T-helper 1 cell (primary cell): ENCODE measurements at places on chromosomes 5 and 9.

DNA sequence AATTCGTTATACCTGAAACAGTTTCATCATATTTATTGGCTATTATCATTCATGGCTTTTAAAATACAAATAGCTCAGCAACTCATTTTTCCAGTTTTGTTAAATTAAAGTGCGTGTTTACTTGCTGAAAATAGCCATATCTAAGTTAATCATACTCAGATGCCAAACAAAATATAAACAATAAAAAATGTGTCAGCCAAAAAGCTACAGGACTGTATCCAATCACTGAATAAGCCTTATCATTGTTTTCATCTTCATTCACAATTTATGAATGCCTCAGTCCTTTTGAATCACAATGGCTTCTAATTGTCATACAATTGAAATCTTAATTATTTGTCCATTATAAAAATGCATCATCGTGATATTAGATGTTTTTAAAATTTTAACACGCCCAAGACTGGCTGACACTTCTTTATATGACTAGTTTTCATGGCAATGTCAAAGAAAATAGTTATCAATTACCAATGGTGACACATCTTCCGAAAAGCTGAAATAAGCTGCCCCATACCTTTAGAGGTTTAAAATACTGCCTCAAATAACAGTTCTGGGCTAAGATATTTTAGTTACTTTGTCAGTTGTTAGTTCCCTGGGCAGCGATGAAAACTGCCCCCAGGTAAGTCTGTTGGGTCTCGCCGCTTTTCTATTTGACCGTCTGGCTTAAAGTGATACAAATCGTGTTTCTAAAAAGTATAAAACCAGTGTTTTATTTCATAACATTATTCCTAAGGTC, 1.8 kb downstream of the NFIB start:
- no peak for DNase-seq

DNA sequence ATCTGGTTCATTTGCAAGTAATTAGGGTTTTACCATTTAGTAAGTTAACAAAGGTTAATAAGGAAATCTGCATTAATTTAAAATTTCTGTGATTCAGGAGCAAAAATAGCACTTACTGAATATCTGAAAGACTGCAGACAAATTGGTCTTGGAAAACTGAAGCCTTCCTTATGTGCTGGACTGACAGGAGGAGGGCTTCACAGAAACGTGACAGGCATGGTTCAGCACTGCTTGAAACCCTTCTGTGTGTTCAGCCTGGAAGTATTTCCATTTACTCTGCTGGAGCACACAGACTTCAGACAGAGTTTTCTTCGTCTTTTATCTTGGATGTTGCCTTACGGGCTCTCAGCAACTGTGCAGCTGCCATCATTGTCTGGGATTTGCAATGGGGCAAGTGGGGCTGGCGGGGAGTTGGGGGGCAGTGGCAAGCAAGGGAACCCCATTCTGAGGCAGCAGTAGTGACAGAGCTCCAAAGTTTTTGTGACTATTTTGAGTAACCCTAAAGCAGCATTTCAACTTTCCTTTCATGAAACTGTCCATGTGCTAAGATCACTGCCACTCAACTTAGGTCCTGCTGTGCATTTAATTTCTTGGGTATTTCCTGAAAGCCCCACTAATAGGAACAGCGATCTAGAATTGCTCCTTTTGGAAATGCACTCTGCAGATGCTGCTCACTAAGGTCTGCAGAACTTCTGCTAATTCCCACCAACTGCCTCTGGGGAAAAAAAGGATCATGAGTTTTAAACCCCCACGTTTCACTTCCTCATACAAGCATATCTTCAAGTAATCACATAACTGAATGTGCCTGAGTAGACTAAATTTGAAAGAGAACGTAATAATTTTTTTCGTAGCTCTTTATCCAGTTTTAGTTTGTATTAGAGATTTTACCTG, 56.6 kb downstream of the KCNN2 start:
- DNase-seq: no peak

DNA sequence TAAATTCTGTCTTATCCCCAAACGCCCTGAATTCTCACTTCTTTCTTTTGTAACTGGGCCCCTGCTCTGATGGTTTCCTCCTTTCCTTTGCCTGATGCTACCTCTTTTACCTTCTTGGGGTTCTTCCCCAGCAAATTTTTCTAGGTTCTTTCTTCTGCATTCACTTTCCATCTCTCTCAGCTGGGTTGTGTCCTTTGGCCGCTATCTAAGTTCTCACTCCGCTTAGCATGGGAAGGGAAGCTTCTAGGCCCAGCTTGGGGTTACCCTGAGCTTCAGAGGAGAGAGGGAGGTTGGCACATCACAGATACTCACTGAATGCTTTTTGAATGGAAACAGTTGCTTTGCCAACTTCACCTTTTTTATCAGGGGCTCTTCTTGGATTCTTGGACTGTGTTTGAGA, 17.0 kb downstream of the PALM2AKAP2 start:
- DNase-seq: no peak

DNA sequence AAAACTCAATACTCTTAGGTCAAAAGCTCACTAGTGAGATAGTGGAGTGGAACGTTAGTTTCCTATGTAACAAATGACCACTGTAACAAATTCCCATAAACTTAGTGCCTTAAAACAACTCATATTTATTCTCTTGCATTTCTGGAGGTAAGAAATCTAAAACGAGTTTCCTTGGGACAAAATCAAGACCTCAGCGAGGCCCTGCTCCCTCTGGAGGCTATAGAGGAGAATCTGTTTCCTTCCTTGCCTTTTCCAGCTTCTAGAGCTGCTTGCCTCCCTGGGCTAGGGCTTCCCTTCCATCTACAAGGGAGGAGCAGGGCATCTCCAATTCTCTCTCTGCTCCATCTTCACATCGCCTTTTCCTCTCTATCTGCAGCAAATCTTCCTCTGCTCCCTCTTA, 32.0 kb downstream of the SEMA5A start:
- DNase-seq: no peak

DNA sequence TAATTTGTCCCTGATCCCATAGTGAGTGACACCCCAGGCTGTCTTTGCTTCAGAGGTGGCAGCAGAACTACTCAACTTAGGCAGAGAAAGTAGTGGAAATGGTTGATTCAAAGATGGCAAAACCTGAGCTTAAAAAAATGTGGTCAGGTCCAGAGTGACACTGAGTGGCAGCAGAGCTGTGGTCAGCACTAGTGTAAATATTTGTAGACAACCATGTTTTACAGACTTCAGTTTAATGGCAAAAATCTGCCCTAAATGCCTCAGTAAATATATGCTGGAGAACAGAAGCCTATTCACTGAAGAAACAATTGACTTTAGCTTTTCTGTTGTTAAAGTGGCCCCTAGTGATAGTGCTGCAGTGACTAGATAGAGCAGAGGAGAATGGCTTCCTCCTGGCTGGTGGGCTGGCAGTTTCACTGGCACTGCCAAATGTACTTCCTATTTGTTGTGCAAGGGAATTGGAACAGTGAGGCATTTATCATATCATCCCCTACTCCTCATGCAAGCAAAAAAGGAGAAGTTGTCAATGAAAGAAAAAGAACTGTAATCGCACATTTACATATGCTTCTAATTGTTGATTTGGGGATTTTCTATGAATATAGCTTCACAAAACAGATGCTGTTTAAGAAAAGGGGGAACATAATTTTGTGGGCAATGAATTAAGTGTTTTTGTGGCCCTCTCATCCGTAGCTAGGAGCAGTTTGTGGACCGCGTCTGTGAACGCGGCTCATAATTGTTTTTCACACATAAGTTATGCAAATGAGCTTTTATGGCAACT, 12.0 kb downstream of the PBX3 start:
- DNase-seq: no peak

DNA sequence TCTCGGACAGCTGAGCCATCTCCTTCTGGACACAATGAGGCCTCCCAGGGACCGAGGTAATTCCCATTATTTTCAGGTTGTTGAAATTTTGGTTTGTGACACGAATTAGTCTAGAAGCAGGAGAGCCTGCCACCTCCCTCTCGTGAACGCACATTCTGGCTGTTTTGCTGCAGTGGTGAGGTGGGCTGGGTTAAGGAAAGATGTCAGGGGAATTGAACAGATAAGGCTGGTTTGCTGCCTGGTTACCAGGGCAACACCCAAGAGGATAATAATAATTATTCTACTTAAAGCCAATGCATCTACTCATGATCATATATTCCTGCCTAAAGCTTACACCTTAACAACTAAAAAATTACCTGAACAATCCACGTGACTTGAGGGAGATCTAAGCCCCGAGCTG, 38.1 kb downstream of the DDX31 start:
- no peak for DNase-seq

DNA sequence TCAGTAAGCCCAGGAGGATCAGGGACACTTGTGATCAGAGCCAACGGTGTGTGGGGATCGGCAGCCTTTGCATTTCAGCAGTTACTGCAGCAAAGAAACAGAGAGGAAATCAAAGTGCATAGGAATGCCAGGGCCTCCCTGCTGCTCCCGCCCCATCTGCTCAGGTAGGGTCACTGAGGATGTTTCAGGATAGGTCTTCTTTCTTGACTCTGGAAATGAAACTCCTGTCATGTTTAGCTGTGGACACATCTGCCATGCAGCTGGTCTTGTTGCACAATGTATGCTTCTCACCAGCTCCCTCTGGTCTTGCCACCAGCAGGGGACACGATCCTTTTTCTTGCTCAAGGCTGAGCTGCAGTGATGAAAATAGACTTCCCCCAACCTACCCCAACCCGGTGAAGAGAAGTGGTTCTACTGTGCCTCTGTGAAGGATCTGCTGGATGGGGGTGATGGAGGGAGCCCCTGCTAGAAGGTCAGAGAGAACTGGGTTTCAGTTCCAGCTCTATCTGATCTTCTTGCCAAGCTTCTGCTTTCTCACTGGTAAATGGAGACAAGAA, 185.2 kb upstream of the KLF4 start:
- DNase-seq: no peak

DNA sequence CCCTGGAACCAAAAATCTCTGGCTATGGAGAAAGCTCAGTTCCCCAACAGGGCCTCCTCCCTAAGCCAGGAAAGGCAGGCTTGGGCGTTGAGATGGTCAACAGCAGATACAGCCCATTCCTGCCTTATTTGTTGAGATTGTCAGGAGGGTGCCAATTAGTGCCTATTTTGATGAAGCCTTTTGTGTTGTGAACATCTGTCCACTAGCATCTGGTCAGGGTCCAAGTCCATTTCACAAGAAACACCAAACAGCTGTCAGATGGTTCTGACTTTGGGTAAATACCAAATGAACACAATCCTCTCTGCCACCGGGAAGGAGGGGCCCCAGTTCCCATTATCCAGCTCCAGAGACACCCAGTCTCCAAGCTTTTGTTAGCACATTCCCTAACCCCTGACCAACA, 19.9 kb downstream of the SEMA6A start:
- no peak for DNase-seq

DNA sequence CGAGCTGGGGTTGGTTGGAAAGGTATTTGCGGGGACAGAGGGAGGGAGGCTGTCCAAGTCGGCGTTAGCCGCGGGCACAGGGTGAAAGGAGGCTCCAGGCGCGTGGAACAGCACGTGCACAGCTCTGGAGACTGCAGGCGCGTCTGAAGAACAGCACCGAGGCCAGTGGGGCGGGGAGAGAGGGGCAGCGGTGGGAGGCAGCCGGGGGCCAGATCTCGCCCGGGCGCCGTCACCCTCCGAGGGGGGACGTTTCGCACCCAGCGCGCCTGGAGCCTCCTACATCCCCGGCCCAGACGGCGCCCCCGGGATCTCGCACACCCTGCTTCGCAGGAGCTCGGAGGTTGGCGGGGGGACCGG, 79.6 kb downstream of the NTNG2 start:
- DNase-seq: no peak

DNA sequence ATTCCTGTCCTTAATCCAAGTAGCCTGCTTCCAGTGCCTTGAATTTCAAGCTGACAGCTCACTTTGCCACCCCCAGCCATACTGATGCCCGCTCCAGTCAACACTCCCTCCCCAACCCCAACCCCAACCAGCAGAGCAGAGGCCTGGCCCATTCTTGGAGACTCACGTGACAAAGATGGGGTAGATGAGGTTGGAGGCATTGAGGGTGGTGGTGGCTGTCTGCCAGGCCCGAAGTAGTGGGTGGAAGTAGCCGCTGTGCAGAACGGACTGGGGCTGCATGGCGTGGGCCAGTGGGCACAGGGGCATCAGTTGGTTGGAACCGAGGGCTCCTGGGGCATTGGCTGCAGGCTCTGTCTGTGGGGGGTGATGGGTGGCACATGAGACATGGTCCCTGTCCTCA, 7.8 kb downstream of the ALAD start:
- no peak for DNase-seq

DNA sequence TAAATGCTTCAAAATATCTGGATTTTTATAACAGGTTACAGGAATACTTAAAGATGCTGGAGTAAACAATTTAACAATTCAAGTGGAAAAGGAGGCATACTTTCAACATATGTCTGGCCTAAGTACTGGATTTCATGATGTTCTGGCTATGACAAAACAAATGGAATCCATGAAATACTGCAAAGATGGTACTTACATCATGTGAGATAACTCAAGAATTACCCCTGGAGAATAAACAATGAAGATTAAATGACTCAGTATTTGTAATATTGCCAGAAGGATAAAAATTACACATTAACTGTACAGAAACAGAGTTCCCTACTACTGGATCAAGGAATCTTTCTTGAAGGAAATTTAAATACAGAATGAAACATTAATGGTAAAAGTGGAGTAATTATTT, 35.6 kb downstream of the SLC30A5 start:
- no peak for DNase-seq

- no peak for DNase-seq
Observed at GRCh38 chr5:65791712-65792673, 70.0 kb downstream of the NLN start.

DNA sequence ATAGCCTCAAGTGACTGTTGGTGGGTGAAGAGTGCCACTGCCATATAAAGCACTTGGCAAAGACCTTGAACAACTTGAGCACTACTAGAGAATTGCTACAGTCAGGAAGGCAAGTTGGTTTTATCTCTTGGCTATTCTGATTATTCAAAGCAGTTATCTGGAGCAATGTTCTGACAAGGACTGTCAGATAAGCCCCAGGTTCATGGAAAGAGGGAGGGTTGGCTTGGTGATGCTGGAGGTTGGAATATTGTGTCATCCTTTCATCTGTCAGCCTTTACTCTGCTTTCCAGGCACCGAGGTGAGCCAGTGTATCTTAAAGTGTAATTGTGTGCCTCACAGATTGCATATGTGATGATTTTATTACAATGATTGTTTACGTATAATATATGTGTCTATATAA, 548.4 kb upstream of the ZNF608 start:
- DNase-seq: no peak

DNA sequence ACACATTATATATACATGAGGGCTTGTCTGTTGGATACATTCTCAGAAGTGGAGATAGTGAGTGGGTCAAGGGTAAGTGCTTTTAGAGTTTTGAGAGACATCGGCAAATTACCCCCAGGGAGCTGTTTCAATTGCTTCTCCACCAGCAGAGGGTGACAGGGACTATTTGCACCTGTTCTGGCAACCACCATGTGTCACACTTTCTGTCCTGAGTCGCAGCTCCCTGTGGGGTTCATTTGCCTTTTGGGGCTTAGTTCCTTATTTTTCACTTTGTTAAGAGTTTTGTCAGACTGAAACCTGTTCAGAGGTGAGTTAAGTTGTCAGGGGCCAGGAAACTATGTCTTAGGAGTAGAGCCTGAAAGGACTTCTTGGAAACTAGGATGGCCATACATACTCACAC, 20.1 kb upstream of the SLC36A1 start:
- DNase-seq: no peak
